EL (cell line): ENCODE measurements at places on chromosomes 5 and 9.

GRCh38 chr5:128462330-128462729, 75.7 kb downstream of the FBN2 start:
- no peak for DNase-seq

DNA sequence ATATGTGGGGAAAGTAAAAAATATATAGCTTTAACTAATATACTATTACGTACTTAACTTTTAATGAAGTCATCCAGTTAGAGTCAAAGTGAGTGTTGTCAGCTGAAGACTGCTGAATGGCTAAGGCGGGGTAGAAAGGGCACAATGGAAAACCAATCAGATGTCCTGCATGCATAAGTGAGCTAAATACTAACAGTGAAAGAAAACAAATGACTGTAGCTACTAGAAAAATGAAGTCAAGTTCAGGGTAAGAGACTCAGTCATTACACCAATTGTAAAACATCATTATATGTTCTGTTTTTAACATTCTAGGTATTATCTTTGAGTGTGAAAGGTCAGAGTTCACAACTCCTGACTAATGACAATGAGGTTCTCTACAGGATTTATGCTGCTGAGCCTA, 295.2 kb downstream of the ADGRV1 start:
- DNase-seq, result no peak

DNA sequence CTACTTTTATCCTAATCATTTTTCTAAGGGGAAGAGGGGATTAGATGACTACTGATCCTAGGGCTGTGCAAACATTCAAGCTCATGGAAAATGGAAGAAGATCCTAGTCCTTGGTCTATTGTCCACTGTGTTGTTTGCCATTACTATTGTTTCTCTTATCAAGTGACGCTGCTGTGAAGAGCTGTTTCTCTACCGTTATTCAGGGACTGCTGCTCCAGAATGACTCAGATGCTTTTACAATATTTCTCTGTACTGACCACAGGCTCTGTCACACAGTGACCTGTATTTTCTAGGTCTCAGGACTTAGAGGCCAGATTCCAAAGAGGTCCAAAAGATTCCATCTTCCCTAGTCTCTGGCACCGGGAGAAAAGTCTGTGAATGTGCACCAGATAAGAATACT, 159.5 kb upstream of the CHD1 start:
- no peak for DNase-seq

DNA sequence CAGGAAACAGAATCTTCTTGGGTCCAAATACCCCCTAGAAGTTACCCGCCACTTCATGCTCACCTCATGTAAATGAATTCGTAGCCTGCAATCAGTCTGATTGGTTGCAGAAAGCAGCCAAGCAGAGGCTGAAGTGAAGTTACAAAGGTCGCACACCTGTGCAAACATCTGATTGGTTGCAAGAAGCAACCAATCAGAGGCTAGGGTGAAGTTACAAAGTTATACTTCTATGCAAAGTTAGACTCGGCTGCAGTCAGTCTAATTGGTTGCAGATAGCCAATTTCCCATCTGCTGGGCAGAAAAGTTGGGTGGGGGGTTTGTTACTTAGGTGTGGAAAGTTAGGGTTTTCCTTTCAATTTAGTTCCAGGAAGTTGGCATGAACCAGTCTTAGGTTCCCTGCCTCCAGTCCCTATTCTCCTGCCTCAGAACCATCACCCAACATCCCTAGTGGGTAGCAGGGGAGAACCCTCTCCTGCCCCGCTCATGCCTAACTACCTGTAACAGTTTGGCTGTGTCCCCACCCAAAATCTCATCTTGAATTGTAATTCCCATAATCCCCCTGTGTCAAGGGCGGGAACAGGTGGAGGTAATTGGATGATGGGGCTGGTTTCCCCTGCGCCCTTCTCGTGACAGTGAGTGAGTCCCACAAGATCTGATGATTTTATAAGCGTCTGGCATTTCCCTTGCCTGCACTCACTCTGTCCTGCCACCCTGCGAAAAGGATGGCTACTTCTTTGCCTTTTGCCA, 1.2 kb upstream of the RUSC2 start:
- no peak for DNase-seq

DNA sequence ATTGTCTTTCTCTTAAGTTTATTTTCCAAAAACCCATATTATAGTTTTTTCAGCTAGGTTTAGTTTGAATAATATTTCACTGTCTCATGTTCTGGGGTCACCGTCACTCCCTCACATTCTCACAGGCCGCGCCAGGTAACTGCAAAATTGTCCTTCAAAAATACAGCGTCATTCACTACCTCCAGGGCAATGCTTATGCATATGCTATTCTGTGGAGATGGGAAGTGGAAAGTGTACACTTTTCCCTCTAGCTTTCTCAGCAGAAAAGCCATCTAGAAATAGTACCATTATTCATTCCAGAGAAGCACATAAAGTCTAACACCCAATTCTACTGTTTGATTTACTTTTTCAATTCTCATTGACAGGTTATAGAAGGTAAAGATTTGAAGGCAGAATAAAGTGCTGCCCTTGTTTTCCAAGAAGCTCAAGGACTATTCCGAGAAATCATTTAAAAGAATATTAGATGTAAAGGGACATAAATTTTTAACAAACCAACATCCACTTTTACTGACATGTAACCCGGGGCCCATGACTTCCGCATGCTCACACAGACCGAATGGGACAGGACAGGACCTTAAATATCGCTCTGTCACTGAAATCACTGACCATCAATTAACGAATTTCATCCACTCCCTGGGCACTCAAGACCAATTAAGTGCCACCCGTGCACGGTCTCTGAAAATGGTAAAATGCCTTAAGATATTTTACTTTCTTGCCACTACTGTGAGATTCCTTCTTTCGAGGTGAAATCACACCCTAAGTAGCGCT, 720 bp downstream of the NUDT12 start:
- peak; percentile 1 for DNase-seq

- no peak for DNase-seq
Observed at GRCh38 chr5:132008961-132009680, 2.3 kb downstream of the ACSL6 start.

DNA sequence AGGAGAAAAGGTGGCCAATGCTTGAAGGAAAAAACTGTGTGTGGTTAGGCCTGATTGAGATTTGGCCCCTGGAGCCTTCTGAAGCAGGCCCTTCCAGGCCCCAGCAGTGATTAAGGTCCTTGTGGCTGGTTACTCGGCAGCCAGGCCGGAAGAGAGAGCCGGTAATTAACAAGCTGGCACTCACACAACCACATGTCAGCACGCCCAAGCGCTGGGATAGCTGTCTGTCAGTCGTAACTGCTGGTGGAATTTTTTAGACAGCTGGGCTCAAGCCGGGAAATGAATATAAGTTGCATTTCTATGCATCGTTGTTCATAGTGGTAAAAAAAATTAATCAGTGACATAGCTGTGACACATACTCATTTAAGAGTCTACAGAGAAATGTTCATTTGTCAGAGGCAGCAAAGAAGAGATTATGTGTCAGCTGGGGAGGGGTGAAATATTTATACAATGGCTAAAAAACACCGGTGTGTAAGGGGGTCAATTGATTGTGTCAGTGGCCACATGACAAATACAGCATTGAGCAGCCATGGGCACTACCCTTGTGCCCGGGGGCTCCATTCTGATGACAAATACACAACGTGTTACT, 13.7 kb upstream of the ARAP3 start:
- DNase-seq, result no peak

DNA sequence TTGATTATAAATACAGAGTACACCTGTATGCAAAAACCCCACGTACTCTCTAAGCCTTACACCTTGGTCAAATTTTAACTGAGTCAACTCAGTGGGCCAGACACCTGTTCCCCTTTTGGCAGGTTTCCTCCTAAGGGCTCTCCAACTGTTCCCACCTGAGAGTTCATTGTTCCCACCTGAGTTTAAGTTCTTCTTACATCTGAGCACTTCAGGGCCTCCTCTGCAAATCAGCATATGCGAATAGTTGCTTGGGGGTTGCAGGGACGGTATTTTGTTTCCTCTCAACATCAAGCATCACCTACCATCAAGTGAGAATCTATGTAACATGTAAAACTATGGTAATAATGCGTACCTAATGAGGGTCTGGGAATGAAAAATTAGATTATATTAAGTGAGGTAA, 300.0 kb downstream of the PIK3R1 start:
- DNase-seq, result no peak

DNA sequence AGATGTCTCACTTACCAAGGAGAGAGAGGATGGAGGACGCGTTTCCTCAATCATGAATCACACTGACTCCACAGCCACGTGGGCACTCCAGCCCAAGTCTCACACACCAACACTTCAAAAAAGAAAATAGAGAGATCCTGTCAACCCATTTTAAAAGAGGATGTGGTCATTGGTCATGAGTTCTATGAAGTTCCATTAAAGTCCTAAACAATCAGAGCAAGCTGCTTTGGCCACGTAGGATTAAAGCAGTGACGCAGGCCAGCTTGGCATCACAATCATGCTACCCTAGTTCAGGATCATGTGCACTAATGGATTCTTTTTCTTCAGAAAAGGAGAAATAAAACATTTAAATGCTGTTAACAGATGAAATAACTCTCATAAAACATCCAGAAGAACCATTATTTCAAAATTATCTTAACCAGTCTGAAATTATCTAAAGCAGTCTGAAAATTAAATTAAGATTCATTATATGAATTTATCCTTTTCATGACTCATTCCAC, 108.1 kb downstream of the SEMA5A start:
- DNase-seq, result peak; percentile 92

DNA sequence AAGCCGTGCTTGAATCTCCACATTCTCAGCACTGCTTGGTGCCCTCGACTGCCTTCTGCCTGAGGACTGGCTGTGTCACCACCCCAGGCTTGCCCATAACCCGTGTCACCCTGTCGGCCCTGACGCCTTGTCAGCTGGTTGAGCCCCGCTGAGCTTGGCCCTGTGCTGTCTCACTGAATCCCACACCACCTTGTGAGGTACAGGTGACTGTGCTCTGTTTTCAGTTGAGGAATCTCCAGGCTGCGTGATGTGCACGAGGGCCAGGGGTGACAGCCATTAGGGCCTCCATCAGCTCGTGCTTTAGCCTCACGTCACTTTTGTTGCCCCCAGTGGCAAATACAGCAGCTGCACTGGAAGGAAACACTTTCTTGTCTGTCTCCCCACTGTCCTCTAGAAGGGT, 90.7 kb downstream of the CACNA1B start:
- no peak for DNase-seq

DNA sequence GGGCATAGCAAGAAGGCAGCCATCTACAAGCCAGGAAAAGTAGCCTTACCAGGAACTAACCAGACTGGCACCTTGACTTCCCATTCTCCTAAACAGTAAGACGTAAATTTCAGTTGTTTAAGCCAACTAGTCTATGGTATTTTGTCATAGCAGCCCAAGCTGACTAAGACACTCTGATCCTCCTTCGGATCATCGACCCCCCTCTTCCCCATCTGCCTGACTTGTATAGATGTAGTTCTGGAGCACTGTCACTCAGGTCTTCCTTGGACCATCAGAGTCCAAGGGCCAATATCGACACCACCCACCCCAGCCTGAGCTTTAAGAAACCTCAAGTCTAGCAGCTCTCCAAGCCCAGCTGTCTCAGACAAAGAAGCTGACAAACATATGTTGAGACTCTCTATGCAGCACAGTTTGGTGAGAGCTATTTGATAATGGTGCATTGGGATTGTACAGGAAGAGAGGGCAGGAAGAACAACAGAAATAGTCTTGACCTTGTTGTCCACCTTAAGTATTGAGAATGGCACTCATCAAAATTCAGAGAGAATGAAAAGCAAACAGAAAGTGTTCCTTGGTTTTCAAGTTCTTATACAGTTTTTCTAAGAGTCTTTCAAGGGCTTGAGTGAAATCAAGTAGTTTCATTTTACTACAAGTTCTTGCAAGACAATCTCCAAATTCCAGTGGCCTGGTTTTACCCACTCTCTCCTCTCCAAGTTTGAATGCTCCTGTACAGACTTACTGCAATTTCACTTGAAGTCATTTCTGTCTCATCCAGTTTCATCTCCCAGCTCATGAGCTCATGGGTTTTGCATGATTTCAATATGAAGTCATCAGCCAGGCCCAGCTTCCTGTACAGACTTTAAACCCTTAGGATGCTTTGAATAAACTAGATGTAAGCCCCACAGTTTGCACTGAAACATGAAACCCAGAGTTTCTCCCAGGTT, 122.3 kb upstream of the RAI14 start:
- peak; percentile 95 for DNase-seq
